A549 treated with Hydrocortisone at 1 μM for 4 hours (cell line): ENCODE measurements at places on chromosomes 12 and 14. TPM values are rescaled to one million over a fixed set of nuclear protein-coding genes. Genes with fewer than 3 reads are reported as not detected.

PLEKHD1 gene
- 0.02 to 0.07 TPM (median 0.03 TPM) in 5 replicates for total RNA-seq

METTL25 gene
- 1.9 to 3.2 TPM (median 2.8 TPM) in 5 replicates for total RNA-seq

ZBTB39 gene
- total RNA-seq: 3.9 to 6.7 TPM (median 5.5 TPM) in 5 replicates

FSCB gene
- total RNA-seq: not detected in 5 replicates

EXOC3L4 gene
- 1.0 to 2.8 TPM (median 1.7 TPM) in 5 replicates for total RNA-seq

PLEKHH1 gene
- 3.0 to 3.5 TPM (median 3.2 TPM) in 5 replicates for total RNA-seq

PTCSC3 gene
- not detected in 5 replicates for total RNA-seq

EAPP gene
- total RNA-seq: 37.9 to 48.3 TPM (median 43.1 TPM) in 5 replicates

POTEM gene
- not detected in 5 replicates for total RNA-seq

MAPKAPK5 gene
- 51.2 to 59.4 TPM (median 55.8 TPM) in 5 replicates for total RNA-seq

TMEM52B gene
- 0.06 to 0.28 TPM (median 0.22 TPM) in 5 replicates for total RNA-seq

DDIT3 gene
- 23.0 to 31.1 TPM (median 26.3 TPM) in 5 replicates for total RNA-seq

APAF1 gene
- 10.0 to 15.5 TPM (median 13.6 TPM) in 5 replicates for total RNA-seq

TAS2R7 gene
- total RNA-seq: not detected in 5 replicates

OTX2 gene
- not detected in 5 replicates for total RNA-seq

SPTSSA gene
- total RNA-seq: 26.9 to 42.1 TPM (median 31.2 TPM) in 5 replicates

BMP4 gene
- total RNA-seq: 1.5 to 2.6 TPM (median 1.9 TPM) in 5 replicates

CLEC14A gene
- total RNA-seq: not detected in 5 replicates
